MCF 10A (cell line): ENCODE measurements at places on chromosomes 2 and 18.

DNA sequence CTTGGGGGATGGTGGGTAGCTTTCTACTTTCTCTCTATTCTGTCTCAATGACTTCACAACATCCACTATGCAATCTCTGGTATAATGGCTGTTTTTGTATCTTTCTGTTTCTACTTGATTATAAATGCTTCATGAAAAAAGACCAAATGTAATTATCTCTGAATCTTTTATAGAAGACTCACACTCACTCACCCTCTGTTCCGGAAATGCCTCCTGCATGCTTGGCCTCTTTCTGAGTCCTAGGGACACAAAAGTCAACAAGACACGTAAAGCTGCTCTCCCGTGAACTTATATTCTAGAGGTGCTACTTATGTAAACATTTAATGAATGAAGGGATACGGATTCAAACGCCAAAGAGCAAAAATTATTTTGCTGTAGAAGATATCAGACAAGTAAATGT lies 502.2 kb upstream of the SOX11 start:
- no peak for DNase-seq

DNA sequence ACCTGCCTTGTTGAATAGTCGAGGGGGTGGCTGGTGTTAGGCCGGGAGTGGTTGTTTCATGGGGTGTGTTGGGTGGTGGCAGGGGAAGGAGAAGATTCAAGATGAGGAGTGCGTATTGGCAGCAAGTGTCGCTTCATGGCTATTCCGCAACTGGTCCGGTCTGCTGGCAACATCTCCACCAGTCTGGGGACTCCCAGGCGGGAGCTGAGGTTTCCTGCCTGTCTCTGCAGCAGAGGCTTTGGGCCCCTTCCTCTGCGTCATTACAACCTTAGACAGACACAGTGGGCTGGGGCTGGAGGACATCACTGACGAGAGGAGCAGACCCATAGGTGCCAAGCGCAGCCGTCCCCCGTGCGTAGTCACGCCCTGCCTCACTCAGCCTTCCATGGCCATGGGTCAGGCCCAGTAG lies 64.0 kb upstream of the MCFD2 start:
- no peak for DNase-seq

DNA sequence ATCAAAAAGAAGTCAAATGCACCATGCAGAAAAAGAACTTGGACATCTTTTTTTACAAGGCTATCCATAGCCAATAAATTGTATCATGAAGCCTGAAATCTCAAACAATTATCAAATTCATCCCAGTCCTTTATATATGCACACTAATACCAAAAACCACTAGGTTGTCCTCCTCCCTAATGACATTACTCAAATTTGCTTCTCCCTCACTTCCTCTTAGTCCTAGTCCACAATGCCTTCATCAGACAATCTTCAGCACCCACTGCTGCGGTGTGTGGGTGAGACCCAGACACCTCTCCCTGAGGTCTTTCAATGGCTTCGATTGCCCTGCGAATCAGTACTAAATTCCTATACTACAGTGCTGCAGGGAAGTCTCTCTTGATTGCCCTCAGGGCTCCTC lies 58.1 kb downstream of the CLASP1 start:
- no peak for DNase-seq

GRCh38 chr2:81396417-81397019 lies 1092.0 kb upstream of the LRRTM1 start:
- DNase-seq = no peak

DNA sequence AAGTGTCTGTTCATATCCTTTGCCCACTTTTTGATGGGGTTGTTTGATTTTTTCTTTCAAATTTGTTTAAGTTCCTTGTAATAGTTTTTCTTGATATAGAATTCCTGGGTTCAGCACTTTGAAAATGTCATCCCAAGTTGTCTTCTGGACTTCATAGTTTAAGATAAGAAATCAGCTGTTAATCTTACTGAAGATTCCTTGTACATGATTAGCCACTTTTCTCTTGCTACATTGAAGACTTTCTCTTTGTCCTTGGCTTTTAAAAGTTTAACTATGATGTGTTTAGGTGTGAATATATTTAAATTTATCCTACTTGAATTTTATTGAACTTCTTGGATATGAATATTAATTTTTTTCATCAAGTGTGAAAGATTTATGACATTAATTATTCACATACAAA lies 387.2 kb upstream of the CWC22 start:
- DNase-seq = no peak

DNA sequence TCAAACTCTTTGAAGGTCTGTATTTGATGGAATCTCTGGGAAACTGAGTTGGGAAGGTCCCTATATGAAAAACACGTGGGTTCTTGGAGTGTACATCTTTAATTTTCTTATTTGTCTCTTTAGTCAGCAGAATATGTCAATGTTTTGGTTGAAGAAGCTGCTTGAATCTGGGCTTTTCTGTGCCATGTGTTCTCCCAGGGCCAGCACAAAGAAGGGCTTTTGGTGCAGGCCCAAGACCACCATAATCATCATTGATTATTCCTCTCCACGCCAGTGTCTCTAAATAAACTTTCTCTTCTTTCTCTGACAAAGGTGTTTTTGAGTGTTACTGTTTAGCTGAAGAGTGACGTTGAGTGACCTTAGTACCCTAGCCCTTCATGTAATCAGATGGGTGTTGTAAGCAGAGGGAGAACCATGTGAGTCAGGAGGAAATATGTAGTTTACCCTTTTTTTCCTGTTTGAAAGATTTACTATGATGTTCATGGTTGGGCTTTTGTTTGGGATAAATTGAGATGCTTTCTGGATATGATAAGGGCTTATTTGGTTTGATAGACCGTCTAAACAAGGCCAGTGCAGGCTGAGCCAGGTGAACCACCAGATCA lies 11.6 kb upstream of the TNP1 start:
- no peak for DNase-seq

- DNase-seq = no peak
Observed at GRCh38 chr2:167784084-167784425, 463.3 kb downstream of the STK39 start.

- peak; percentile 67 for DNase-seq
Observed at GRCh38 chr2:188524519-188525113, 232.9 kb downstream of the GULP1 start.

GRCh38 chr2:64260817-64261216 lies 116.6 kb upstream of the PELI1 start:
- DNase-seq = no peak

DNA sequence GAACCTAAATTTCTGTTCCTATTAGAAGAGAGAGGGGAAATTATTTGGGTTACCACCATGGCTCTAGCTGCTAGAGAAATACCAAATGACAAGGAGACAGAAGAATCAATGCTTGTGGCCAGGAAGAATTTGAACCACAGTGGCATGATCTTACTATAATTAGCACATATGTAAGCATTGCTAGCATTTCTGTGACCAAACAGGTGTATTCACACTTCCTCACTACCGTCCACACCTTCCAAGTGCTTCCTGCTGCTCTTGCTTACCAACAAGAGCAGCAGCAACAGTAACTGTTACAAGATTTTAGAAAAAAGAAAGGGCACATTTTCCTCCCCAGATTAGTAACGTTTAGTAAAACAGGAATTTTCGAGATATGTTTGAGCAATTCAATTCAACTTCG lies 60.5 kb downstream of the CDH7 start:
- no peak for DNase-seq

GRCh38 chr2:15674637-15675455 lies 83.2 kb downstream of the DDX1 start:
- peak; percentile 84 for DNase-seq

DNA sequence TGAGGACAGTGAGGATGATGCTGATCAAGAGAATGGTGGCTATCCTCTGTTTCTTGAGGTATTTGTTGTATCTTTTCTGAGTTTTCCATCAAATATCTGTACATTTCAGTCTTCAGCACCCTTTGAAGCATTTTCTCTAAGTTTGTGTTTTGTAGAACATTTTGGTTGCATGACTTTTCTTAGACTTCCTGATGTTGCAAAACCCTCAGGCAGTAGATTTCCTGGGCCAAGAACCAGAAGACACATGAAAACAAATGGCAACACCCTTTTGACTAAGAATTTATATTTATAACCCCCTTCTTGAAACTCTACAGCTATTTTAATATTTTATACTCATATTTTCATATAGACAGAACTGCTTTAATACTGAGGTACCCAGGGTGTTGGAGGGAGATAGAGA lies 16.2 kb downstream of the HNMT start:
- peak; percentile 17 for DNase-seq

GRCh38 chr2:88855620-88856408 lies 164.3 kb downstream of the RPIA start:
- no peak for DNase-seq

GRCh38 chr18:12748671-12749070 lies 45.8 kb downstream of the PSMG2 start:
- no peak for DNase-seq

DNA sequence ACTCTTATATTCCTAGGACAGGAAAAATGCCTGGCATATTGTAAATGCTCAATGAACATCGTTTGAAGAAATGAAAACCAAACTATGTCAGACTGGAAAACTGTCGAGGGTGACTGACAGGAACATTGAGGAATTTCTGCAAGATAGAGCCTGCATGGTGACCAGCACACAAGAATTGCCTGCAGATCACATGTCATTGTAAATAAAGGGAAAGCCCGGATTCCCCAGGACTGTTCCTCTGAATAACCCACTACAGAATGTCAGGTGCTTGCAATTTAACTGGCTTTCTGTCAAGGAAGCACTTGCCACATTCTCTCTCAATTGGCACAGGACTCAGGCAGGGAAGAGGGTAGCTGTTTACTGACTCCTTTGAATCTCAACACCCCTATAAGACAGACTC lies 129.0 kb upstream of the REG3G start:
- no peak for DNase-seq

DNA sequence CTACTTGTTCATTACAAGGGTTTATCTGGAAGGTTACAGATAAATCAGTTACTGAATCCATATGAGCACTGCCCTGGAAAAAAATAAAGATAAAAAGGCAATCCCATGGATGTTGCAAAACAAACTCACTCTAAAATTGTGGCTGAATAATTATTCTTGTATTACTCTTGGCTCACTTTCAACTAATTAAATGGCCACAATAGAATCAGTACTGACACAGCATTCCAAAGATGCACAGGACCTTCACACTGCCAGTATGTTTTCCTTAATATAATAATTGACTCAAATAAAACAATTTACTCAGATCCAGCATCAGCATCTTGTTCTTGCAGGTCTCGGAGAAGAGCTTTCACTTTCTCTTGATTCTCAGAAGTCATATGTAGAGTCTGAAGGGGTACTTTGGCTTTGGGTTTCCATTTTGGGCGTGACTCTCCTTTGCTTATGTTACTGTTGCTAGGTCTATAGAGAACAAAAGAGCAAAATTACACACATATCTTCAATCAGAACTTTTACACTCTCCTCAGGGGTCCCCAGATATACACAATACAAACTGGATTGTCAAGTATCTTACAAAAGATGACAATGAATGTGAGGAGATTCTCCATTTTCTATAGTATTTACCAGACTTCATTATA lies 12.6 kb downstream of the DHX57 start:
- DNase-seq = no peak

DNA sequence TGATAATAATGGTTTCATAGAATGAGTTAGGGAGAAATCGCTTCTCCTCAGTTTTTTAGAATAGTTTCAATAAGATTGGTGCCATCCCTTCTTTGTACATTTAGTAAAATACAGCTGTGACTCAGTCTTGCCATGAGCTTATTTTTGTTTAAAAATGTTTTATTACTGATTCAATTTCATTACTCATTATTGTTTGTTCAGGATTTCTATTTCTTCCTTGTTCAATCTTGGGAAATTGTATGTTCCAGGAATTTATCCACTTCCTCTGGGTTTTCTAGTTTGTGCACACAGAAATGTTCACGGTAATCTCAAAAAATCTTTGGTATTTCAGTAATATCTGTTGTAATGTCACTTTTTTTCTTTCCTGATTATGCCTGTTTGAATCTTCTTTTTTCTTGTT lies 371.5 kb upstream of the SETBP1 start:
- peak; percentile 15 for DNase-seq

GRCh38 chr18:22001912-22002487 lies 167.4 kb upstream of the GATA6 start:
- no peak for DNase-seq

DNA sequence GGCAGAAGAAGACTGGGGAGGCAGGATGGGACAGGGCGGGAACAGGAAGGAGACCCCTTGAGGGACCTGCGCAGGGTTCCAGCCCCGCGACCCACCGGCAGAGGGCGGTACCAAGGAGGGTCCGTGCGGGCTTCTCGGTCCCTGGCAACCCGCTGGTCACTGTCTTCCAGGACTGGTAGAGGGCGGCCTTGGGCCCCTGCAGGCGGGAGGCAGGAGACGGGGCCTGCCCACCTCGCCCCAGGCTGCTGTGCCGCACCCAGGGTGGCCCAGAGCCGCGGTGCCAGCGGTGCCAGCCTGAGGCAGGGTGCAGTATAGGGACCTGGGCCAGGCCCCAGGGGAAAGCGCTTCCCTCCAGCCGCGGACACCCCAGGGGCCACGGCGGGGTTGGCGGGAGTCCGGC lies 34.5 kb downstream of the NEURL3 start:
- DNase-seq = no peak

GRCh38 chr2:234451852-234452625 lies 44.8 kb downstream of the ARL4C start:
- DNase-seq = no peak

DNA sequence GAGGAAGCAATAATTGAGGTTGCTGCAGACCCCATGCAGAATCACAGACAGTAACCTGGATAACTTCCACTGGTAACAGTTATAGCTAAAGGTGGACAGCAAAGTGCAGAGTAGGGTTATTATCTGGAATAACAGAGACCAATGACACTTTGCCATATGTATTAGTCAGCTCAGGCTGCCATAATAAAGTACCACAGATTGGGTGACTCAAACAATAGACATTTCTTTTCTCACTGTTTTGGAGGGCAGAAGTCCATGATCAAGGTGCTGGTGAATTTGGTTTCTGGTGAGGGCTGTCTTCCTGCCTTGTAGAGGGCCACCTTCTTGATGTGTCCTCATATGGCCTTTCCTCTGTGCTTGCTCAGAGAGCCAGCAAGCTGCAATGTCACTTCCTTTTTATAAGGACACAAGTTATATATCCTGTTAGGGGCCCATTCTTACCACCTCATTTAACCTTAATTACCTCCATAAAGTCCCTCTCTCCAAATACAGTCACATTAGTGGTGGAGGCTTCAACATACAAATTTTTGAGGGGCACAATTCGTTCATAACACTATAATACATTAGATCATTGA lies 191.0 kb upstream of the LRP1B start:
- no peak for DNase-seq

DNA sequence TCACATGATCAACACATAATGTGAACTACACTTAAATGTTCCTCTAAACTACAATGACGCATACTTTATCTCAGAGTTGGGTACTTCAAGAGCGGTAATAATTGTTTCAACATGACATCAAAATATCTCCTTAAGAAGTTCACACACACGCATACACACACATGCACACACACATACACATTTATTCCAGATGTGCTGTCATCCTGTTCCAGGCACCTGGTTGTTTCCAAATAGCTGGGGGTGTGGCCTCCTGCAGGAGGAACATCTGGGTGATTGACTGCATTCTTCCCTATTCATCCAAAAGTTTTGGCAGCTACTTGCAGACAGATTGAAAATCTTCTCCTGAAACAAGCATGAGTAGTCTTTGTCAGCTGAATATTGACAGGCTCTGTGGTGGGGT lies 37.9 kb upstream of the PIK3C3 start:
- DNase-seq = no peak

GRCh38 chr2:80329491-80329890 lies 24.9 kb upstream of the LRRTM1 start:
- DNase-seq = no peak
